ENCODE measurements at places on chromosomes 4 and X.

- DNase-seq, result no peak
Observed at GRCh38 chr4:7339751-7340552, 94.8 kb downstream of the PSAPL1 start.

GRCh38 chr4:151942971-151943370 lies 182.2 kb upstream of the GATB start:
- DNase-seq, result no peak

DNA sequence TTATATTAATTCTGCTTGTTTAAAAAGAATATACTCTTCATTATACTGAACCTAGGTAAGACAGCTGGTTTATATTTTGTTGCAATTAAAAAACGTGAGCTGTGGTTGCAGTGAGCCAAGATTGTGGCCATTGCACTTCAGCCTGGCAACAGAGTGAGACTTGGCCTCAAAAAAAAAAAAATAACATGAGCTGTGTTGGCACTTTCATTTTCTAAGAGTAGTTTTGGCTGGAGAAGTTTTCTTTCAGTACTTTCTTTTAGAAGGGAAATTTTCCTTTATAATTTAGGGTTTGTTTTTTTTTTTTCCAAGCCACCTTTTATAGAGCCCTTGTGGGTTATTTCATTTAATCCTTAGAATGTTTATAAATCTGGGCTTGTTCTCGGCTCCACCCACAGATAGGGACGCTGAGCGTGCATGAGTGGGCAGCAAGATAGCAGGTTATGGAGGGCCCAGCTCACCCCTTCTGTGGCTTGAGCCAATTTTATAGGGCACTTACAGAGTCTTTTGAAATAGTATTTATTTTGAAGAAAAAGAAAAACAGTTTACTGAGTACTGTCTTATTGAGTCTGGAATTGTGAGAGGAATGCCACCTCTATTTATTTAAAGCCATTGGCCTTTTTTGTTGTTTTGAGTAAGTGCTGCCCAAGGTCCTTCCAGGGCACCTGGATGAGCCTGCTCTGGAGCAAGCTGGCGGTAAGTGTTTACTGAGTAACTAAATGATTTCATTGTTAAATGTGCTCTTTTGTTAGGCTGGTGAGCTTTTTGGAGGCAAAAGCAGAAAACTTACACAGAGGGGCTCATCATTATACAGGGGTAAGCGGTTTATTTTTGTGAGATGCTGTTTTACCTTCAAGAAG lies 60.9 kb downstream of the HTT start:
- no peak for DNase-seq

DNA sequence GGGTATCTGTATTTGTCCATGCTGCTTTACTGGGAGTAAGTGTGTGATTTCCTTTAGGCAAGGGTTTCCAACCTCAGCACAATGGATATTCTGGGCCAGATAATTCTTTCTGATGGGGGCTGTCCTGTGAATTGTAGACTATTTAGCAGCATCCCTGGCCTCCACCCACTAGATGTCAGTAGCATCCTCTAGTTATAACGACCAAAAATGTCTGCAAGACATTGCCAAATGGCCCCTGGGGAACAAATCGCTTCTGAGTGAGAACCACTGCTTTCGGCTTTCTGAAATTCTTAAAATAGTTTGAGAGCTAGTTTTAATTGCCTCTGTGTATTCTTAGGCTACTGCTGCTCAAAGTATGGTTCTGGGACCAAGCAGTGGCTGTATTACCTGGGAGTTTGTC lies 81.2 kb upstream of the GPM6B start:
- no peak for DNase-seq

DNA sequence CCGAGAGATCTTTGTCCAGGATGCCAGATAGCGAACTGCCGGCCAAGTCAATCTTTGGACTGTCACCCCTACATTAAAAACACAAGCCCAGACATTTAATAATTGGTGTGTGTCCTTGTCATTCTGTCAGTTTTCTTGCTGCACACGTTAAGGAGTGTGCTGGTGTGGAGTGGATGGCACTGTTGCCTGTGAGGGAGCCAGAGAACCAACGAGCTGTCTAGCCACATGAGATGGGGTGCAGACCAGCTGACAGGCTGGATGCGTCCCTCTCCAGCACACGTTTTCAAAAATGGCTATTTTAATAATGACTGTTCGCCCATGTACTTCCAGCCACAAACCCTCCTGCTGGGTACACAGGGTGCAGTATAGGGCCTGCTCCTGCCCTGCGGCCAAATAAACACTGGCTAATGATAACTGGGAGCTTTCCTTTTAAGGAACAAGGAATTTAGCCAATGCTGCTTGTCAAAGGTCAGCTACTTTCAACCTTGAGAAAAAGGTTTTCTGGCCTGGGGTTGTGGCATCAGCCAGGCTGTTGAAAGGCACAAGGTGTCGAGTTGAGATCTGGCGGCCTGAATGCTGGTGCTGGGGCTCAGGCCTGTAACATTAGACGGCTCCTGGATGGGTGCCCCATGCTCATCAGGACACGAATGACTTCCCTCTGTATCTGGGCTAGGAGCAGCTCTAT lies 54.0 kb upstream of the MAP3K15 start:
- DNase-seq, result no peak

DNA sequence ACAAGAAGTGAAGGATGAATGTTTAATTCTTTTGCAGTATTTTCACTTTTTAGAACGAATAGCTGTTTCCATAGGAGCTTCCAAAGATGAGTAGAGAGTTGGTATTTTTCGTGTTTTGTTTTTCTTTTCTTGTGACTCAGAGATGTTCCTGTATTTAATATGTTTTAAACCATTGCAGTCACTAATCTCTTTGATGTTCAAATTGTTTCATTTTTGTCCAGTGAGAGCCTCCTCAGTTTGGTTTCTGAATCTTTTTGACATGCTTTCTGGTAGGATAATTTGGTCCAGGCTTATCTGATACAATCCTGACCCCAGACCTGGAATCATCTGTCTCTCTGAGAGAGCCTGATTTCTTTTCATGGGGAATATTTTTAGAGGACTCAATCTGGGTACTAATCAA lies 41.6 kb downstream of the BEX3 start:
- DNase-seq, result no peak

DNA sequence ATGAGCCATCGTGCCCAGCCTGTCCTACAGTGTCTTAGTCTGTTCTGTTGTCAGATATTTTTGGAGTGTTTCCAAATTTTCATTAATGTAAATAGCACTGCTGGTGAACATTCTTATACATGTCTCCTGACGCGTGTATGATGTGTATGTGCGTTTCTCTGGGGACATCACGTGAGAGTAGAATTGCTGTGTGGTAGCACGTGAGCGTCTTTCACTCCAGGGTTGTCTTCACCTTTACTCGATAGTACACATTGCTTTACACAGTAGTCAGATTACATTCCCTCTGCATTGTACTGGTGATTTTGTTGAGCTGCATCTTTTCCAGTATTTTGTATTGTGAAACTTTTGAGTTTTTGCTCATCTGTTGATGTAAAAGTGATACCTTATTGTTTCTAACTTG lies 60.0 kb downstream of the ARHGAP10 start:
- DNase-seq, result no peak

All from amniotic stem cell (primary cell).